ENCODE measurements at places on chromosomes 3 and 15. TPM values are rescaled to one million over a fixed set of nuclear protein-coding genes. Genes with fewer than 3 reads are reported as not detected.

The NANOGP8 gene
- not detected for polyA plus RNA-seq

The CD200 gene
- polyA plus RNA-seq = 4.2 TPM

The CD200R1 gene
- polyA plus RNA-seq = 0.73 TPM

The WDR93 gene
- not detected for polyA plus RNA-seq

The NME9 gene
- not detected for polyA plus RNA-seq

The ZNF445 gene
- polyA plus RNA-seq = 3.5 TPM

The ADAM10 gene
- 5.8 TPM for polyA plus RNA-seq

The SLC12A8 gene
- 2.8 TPM for polyA plus RNA-seq

The PRR20G gene
- polyA plus RNA-seq = not detected

The TLR9 gene
- polyA plus RNA-seq = 0.18 TPM
